Activated CD4-positive, alpha-beta T cell treated with anti-CD3 and anti-CD28 coated beads for 24 hours (primary cell): ENCODE measurements at places on chromosomes 16 and 17.

DNA sequence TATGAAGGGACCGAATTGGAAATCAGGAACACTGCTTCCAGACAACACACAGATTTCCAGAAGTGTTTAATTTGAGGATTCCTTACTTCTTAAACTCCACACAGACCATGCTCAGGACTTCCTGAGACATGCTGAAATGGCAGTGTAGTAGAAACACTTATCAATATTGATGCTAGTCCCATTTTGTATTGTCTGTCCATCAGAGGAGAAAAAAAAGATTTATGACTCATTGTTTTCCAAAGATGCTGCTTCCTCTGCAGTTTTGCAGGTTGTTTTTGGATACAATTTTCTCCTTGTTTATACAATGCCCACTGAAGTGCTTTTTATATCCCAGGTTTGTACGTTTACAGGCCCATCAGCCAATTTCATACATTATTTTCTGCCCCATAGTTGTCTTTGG, 68.3 kb upstream of the TANC2 start:
- DNase-seq = no peak

DNA sequence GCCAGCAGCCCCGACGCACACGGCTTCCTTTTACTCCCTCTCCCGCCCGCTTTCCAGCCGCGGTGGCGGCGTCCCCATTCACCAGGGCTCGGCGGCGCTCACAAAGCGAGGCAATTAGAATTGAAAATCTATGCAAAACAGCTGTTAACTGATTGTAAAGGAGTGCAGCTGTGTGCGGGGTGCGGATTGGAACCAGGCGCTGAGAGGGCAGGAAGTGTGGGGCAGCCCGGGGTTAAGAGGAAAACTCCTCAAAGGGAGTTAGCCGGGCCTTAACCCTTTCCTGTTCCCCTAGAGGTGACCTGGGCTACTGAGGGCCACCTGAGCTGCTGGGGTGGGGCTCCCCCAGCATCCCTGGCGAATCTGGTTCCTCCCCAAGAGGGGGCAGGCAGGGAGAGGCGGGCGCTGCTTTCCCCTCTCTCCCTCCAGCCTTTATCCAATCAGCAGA, 5.8 kb upstream of the GSE1 start:
- DNase-seq = no peak

GRCh38 chr17:75260641-75261335, 618 bp downstream of the GGA3 start:
- no peak for DNase-seq

DNA sequence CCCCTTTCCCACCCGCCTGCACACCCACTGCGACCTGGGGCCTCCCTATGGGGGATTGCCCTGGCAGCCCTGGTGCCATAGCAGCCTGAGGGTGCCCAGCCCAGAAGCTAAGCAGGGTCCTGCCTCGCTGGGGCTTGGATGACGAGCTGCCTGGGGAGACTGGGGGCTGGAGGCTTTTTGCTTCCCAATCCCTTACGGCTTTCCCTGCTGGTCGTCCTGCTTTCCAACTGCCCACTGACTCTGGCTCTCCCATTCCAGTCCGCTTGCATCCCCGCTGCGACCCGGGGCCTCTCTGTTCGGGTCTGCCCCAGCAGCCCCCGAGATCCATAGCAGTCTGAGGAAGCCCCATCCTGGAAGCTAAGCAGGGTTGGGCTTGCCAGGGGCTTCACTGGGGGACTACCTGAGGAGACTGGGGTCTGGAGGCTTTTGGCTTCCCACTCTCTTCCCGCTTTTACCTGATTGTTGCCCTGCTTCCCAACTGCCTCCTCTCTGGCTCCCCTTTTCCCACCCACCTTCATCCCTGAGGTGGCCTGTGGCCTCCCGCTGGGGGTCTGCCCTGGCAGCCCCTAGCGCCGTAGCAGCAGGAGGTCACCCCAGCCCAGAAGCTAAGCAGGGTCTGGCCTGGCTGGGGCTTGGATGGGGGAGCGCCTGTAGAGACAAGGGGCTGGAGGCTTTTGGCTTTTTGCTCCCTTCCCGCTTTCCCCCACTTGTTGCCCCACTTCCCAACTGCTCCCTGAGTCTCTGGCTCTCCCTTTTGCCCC, 2292.8 kb downstream of the TP53TG3F start:
- no peak for DNase-seq

- no peak for DNase-seq
Measured at GRCh38 chr17:38425031-38425430, 3.2 kb upstream of the ARHGAP23 start.

- DNase-seq = no peak
Measured at GRCh38 chr16:72749091-72749490, 298.8 kb downstream of the ZFHX3 start.

DNA sequence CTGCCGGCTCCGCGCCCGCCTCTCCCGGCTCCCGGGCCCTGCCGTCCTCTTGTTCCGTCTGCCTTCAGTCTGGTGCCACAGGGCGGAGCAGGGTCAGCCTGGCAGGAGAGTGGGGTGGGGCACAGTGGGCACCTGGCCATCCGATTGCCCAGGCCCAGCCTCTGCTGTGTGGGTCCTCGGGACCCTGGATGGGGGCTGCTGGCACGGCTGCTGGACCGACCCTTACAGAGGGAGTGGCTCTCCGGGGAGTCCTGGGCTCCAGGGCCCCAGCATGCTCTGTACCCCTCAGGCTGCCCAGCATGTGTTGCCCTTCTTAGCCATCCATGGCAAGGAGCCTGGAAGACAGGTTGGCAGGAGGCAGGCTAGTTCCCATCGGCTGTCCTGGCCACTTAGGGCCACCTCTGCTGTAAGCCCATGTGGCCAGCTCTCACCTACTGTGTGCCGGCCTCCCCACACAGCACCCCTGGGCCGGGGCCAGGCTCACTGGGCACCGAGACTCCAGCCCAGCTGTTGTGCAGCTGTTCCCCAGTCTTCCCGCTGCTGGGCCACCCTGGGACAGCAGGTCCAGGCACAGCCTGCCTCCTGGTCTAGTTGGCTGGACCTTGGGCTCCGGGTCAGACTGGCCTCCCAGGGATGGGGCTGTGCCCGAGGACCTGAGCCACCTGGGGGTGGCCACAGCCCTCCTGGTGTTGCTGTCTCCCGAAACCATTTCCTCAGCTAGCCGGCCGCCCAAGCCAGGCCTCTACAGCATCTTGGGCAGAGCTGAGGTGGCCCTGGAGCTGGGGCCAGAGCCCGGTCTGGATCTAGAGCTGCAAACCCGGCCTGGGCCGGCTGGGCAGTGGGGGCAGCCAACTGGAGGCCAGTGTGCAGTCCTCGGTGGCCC, 24.9 kb downstream of the BAHCC1 start:
- no peak for DNase-seq

GRCh38 chr16:81707411-81708265, 71.5 kb upstream of the PLCG2 start:
- no peak for DNase-seq

DNA sequence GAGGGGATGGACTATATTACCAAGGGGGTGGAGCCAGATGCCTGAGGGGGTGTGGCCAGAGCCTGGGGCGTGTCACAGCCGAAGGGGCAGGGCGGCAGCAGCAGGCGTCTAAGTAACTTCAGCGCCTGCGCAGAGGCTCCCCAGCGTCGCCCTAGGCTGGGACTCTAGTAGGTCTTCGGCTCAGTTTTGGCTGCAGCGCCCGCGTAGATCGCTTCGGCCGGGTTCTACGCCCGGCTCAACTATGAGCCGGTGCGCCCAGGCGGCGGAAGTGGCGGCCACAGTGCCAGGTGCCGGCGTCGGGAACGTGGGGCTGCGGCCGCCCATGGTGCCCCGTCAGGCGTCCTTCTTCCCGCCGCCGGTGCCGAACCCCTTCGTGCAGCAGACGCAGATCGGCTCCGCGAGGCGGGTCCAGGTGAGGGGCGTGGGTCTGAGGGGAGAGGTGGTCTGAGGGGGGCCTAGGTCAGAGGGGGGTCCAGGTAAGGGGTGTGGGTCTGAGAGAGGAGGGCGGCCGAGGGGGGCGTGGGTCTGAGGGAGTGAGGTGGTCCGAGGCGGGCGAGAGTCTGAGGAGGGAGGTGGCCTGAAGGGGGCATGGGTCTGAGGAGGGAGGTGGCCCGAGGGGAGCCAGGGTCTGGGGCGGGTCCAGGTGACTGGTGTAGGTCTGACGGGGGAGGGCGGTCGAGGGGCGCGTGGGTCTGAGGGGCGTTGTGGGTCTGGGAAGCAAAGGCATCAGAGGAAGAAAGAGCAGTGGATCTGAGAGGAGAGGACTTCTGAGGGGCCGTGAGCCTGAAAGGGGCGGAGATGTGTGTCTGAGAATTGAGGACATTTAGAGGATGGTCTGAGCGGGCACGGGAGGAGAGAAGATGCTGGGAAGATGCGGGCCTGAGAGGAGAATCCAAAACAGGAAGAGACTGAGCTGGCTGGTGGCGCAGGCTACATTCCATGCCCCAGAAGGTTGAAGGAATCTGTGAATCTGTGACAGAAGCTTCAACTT, at the start of gene LPCAT2:
TSS of gene LPCAT2 (plus strand) at position 132 of the 991 bp plus-strand sequence. CDS start at position 242, 110 bp downstream.
- peak; percentile 36 for DNase-seq

DNA sequence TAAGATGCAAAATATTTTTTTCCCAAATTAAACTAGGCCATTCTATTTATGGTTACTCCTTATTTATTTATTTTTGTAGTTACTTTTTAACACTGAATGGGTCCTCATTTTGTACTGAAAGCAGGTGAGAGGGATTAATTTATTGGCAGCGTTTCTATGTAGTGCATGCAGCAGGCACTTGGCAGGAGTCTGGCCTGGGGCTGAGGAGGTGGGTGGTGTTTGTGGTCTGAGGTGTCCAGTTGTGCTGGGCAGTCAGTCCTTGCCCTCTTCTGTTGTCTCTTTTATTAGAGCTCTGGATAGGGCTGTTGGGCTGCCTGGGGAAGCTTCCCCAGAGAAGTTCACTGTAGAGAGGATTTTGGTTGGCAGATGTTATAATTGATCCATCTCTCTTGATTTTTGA, 12.7 kb downstream of the SEC14L1 start:
- DNase-seq = no peak

- no peak for DNase-seq
Measured at GRCh38 chr16:87534751-87535150, 41.9 kb upstream of the ZCCHC14 start.

GRCh38 chr16:83779886-83780285, 27.9 kb upstream of the HSBP1 start:
- DNase-seq = no peak

DNA sequence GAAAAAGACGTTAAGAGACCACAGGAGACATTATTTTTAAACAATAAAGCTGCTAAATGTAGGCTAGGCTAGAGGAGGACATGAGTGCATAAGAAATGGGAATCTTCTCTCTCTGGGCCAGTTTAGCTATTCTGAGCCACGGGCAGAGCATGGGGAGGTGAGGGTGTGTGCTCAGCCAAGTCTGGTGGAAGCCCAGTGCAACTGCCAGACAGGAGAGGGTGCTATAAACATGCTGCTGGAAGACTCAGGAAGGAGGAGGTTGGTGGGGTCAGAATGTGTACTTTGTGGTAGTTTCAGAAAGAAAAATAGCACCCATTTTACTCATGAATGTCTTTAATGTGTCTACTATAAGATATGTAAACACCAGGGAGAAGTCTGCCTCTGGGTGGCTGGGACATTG, 5.9 kb upstream of the SDK2 start:
- no peak for DNase-seq

GRCh38 chr17:82592767-82593589, 55.3 kb downstream of the WDR45B start:
- DNase-seq = no peak
